ENCODE measurements at places on chromosomes 5 and 9.

DNA sequence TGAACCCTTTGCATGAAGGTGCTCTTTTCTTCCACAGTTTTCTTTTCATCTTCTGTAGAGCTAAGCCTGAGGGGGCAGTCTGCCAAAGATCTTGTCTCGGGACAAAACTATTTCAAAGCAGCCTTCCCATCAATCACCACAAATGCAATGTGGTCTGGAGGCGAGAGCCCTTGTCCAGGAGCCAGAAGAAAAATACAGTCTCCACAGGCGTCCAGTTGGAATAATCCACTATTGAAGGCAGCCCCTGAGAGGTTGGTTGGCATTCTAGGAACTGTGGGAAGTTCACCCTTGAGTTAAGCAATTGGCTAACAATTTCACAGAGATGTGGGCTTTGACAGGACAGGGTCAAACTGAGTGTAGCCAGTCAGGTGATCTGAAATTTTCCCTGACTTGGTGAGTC, 72.0 kb downstream of the SEMA6A start:
- no peak for DNase-seq

- DNase-seq: no peak
Measured at GRCh38 chr9:71634752-71635151, 133.6 kb downstream of the CEMIP2 start.

DNA sequence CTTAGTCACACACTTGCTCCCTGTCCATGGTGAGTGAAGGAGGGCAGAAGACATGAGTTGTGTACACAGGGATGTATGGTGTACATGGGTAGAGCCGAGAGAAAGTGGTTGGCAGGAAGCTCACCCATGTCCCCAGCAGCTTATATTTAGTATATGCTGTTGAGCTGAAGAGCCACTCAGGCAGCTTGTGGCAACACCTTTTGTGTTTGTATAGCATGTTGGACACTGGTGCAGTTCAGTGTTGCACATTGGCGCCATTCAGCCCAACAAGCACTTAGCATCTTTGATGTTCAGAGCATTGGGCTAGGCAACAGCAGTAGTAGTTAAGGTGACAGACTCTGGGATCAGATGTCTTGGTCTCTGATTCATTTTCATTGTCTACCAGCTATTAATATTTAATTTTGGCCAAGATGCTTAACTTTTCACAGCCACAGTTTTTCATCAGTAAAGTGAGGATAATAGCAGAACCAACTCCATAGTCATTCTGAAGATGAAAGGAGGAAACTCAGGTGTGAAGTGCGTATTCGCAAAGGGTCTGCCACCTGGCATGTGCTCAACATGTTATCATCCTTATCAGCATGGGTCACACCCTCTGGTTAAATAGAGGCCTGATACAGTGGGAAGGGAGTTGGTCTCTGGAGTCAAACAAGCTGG, 184.8 kb downstream of the NR3C1 start:
- no peak for DNase-seq

DNA sequence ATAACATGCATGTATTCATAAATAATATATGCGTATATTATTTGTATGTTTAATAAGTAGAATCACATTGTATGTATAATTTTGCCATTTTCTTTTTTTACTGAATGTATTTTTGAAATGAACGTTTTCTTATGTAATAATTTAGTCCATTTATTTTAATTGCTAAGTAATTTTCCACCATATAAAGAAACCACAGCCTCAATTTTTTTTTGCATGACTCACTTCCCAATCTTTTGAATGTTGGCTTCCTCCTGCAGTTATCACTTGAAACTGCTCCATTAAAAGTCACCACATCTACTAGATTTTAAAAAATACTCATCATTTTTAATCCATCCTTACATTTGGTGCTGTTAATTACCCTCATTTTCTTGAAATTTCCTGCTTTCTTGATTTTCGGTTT, 363.3 kb upstream of the MEF2C start:
- no peak for DNase-seq

DNA sequence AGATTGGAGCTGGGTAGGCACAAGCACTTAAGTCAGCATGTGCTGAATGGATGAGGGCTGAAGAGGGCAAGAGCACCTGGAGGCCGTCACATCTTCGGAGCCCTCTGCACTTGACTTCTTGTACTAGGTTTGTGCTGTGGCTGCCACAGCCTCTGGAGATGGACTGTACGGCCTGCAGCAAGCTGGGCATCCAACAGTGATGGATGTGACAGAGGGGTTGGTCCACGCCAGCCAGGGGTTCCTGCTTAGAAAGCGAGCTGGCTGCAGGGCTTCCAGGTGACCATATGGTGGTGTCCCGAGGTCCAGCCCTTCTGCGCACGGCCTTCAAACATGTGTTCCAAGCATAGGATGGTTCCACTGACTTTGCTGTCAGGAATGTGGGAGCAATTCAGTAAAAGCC, 65.1 kb upstream of the PHYKPL start:
- no peak for DNase-seq

DNA sequence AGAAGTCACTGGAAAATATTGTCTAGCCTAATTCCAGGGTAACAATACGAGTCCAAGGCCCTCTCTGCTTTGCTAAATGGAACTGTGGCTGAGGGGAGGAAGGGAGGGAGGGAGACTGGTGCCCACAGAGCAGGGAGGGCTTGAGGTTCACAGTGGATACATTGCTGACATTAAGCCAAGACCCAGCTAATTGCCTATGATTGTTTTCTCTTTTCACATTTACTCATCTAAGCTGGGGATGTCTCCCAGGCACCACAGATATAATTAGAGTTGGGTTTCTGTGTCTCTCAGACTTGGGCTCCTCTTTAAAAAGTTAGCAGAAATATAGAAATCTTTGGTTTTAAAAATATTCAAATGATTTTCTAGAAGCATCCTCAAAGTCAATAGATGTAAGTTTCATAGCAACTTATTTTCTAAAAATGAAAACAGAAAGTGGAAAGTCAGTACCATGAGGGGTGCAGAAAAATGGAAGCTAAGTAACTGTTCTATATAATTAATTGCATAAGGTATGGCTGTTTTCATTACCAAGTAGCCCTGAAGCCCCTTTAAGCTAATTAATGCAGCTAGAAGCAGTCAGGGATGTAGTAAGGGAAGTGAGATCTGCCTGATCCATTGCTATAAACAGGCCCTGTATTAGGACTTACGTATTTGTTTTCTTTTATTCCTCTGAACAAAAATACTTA, 259.8 kb downstream of the NDUFS4 start:
- DNase-seq: no peak

- DNase-seq: peak; percentile 95
Measured at GRCh38 chr5:180082633-180083420, 11.3 kb upstream of the RNF130 start.

- no peak for DNase-seq
Measured at GRCh38 chr5:156694598-156694997, 155.5 kb upstream of the PPP1R2B start.

GRCh38 chr9:76396597-76396996, 2.4 kb upstream of the RFK start:
- no peak for DNase-seq

- DNase-seq: peak; percentile 31
Measured at GRCh38 chr9:115267790-115268189, 149.8 kb upstream of the TNC start.

DNA sequence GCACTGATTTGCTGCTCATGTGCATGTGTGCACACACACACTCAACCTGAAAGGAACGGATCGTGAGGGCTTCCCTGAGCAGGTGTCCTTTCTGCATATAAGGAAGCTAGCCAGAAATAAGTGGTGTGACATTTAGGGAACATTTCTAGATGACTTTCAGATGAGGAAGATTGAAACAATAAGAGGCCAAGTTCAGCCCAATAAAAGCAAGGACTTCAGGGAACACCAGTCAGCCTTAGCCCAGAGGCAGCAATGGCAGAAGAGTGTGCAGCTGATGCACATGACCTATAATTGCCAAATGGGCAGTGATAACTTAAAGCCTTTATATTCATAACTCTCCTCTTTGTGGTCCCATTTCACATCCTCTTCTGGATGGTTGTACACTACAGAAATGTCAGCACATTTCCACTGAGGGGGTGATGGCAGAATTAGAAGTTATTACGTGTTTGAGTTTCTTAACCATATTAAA, 255.5 kb downstream of the TRIM32 start:
- no peak for DNase-seq

- DNase-seq: no peak
Measured at GRCh38 chr5:100644776-100645175, 109.6 kb downstream of the FAM174A start.

GRCh38 chr9:96141666-96142065, 160.3 kb downstream of the HSD17B3 start:
- no peak for DNase-seq

- DNase-seq: peak; percentile 71
Measured at GRCh38 chr5:75050415-75050814, 1.9 kb downstream of the GCNT4 start.

DNA sequence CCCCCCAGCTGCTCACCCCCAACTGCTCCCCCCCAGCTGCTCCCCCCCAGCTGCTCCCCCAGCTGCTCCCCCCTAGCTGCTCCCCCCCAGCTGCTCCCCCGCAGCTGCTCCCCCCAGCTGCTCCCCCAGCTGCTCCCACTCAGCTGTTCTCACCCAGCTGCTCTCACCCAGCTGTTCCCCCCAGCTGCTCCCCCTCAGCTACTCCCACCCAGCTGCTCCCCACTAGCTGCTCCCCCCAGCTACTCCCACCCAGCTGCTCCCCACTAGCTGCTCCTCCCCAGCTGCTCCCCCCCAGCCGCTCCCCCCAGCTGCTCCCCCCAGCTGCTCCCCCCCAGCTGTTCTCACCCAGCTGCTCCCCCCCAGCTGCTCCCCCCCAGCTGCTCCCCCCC, 22.8 kb upstream of the AHRR start:
- no peak for DNase-seq

DNA sequence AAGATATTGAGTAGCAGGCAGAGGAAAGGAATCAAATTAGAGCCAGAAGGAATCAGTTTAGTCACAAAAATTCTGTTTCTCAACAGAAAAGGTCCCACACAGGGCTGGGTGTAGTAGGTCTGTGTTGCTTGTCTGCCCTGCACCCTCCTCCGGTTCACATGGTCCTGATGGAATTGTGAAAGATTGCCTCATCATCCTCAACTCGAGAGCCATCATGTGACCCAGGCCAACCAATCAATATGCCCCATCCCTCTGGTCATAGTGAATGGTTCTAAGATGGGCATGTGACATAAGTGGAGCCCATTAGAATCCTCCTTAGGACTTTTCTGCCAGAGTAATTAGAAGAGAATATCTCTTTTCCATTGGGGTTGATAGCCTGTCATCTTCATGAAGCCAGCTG, 56.7 kb upstream of the RAD23B start:
- DNase-seq: no peak

GRCh38 chr9:95468791-95469190, 48.0 kb downstream of the PTCH1 start:
- DNase-seq: no peak

GRCh38 chr5:36054647-36055046, 12.0 kb downstream of the UGT3A2 start:
- DNase-seq: no peak

DNA sequence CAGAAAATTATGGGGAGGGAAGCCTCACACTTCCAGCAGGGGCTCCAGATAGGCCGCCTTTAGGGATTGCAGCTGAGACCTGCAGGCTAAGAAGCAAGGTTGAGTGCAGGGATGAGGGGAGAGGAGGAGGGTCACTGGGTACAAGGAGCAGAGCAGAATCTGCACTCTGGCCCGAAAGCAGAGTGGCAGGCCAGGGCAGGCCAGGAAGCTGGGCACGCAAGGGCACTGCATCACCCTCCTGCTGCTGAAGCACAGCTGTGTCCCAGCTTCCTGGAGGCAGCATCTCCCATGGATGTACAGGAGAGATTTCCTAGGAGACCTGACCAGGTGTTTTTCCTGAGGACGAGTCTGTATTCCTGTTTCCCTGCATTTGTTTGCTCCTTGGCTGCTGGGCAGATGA, 92.1 kb downstream of the SYK start:
- DNase-seq: no peak

DNA sequence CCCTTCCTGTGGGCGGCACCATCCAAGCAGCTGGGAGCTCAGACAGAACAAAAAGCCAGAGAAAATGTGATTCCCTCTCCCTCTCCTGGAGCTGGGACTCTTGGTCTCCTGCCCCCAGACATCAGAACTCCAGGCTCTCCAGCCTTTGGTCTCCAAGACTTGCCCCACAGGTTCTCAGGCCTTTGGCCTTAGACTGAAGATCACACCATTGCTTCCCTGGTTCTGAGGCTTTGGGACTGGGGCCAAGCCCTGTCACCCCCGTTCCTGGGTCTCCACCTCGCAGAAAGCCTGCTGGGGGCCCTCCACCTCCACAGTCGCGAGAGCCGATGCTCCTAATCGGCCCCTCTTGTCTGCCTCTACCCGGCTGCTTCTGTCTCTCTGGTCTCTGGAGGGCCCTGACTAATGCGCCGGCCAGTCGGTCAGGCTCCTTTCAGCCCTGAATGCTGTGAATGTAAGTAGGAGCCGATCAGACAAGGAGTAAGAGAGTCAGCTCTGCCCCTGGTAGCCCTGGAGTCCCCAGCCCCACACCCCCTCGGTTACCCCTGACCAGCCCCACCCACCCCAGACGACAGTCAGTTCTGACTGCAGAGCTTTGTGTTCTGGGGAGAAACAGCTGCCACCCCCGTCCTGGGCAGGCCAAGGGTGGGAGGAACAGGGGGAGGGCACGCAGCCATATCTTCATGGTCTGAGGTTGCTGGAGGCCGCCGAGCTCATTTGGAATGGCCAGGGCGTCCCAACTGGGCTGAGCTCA, 57.5 kb downstream of the VAV2 start:
- DNase-seq: no peak

- DNase-seq: no peak
Measured at GRCh38 chr9:86912210-86912609, 35.1 kb downstream of the GAS1 start.

DNA sequence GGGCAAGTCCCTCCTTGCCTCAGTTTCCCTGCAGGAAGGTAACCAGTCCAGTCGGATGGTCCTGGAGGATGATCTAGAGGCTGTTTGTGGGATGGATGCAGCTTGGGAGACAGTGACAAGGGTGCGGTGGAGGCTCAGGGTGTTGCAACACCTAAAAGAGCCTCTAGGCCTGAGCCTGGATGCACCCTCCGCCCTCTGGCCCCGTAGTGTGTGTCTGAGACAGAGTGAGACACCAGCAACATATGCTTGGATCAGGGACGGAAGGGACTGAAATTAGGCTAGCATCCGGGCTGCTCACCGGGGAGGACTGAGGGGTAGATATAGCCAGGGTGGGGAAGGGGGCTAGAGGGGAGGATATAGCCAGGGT, 1.1 kb downstream of the CRAT start:
- peak; percentile 34 for DNase-seq

DNA sequence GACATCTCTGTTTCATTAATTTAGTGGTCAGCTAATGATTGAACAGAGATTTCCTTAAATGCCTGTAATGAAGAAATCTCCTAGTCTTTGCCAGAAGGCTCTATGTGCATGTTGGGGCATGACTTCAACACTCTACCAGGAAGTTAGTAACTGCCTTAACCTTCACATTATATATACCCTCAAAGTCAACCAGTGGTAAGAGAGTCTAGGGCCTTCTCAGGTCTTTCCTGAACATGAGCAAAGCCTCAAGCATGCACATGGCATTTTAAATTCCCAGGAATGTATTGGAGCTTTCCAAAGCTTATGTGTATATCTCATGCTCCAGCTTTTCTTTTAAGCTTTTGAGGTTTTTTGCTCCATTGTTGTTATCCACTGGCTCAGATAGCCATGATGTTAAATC, 388.3 kb downstream of the ARRDC3 start:
- DNase-seq: no peak

Measured in neural progenitor cell (in vitro differentiated cells).